ENCODE measurements at places on chromosomes 5 and 9.

DNA sequence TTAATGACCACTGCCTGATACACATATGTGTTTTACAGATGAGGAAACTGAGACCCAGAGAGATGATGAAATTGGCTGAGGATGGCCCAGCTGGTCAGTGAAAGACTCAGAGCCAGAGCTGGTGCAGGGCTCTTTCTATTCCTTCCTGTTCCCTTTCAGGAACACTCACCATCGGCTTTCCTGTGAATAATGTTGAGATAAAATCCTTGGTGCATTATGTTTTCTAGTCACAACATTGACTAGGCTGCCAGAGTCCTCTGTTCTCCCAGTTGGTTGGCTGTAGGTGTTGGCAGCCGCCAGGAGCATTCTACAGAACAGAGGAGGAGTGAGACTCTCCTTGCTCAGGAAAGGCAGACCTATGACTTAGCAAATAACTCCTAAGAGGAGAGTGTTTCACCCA lies 14.8 kb downstream of the TGFBI start:
- no peak for DNase-seq

DNA sequence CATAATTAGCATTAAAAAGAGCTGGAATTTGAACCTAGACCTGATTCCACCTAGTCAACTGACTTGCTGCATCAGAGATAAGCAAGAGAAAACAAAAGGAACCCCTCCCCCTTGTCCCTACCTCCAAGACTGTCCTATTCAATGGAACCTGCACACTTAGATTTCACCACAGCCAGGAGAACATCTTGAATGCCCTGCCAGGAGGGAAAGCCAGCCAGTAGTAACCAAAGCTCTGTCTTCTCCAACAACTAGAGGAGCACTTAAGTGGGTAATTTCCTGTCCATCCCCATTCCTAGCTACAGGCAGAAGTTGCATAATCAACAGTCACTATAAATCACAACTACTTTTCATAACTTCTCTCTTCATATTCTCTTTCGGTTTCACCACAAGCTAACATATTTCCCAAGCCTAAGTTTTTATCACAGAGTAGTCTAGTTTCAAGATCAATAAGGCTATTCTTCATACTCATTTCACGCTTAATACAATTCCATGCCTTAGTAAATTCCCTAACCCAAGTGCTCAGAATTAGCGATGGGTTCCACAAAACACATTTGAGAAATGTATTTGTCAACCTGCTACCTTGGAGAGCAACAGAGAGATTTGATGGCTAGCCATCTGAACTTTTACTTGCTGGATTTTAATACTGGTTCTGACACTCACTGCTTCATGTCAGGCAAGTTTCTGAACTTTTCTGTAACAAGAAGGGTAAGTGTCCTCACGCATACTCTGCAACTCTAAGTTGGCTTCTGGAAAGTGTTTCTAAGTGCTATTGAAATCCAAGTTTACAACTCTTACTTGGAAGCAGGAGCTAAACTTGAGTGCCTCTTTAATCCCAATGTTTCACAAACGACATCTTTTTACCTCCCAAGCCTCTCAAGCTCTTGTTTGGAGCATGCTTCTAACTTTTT lies 2.0 kb downstream of the DENND1A start:
- no peak for DNase-seq

GRCh38 chr9:38284588-38285051 lies 107.9 kb upstream of the ALDH1B1 start:
- no peak for DNase-seq

DNA sequence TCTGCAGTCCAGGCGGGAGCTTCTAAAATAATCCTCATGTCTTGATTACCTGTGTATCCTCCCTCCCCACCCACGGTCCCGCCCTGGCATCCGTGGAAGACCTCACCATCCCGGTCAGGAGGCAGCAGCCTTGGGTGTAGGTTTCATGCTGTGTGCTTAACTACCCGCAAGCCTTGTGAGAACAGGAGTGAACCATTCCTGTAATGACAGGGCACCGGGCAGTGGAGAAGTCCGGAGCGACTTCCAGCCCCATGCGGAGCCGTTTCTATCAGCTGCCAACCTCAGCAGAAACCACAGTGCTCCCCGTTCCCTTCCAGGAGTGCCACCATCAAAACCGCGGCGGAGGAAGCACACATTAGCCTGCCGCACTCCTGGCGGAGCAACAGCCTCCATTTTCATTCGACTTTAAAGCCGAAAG lies 123.5 kb upstream of the LMX1B start:
- DNase-seq = no peak

GRCh38 chr9:133863257-133863592 lies 125.1 kb upstream of the SARDH start:
- DNase-seq = no peak

GRCh38 chr5:89668821-89669220 lies 740.7 kb downstream of the CETN3 start:
- DNase-seq = no peak

GRCh38 chr5:86864051-86864450 lies 246.3 kb downstream of the COX7C start:
- DNase-seq = no peak

GRCh38 chr5:10214041-10214440 lies 35.6 kb downstream of the ATPSCKMT start:
- DNase-seq = no peak

GRCh38 chr5:14153071-14153864 lies 10.1 kb downstream of the TRIO start:
- DNase-seq = no peak

DNA sequence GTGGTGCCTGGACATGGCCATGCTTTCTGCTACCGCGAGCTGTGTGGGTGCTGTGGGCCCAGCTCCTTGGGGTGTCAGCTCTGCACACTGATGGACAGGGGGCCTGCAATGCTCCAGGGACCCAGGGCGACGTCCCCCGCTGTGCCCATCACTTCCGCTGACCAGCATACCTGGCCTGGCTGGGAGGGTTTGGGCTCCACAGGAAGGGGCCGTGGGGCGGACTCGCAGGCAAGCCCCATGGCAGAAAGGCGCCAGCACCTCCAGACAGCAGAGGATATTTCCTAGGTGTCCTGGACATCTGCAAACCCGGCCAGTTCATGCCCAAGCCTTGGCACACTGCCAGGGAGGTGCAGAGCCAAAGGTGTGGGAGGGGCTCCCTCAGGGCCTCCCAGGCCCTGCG lies 295.8 kb upstream of the IRX4 start:
- no peak for DNase-seq

- no peak for DNase-seq
These were observed 141.9 kb downstream of the NPR3 start for GRCh38 chr5:32852976-32853375.

DNA sequence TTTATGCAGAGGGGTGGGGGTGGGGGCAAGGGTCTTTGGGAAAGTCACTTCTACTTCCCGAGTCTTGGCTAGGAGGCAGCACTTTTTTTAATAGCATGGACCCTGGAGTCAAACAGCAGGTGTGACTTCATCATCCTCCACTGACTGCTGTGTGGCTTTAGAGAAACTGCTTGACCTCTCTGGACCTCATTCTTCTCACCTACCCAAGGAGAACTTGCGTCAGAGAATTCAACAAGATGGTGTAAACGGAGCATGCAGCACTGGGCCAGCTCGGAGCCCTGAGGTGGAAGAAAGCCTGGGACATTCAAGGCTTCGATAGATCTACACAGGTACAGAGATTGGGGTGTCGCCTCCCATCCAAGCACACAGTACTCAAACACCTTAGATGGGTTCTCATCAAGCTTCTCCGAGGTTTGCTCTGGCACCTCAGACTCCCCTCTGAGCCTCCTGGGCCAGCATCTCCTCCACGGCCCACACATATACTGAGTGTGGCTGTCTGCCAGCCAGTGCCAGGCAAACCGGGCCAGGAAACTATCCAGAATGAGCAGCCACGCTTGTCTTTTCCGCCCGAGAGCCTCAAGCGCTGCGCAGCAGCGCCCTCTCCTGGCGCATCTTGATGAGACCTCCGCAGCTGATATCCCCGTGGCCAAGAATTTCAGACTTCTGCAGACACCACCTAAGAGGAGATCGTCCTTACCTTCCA lies 4.6 kb upstream of the SLC25A48 start:
- DNase-seq = peak; percentile 15

GRCh38 chr5:107153283-107153682 lies 517.5 kb downstream of the EFNA5 start:
- DNase-seq = no peak

DNA sequence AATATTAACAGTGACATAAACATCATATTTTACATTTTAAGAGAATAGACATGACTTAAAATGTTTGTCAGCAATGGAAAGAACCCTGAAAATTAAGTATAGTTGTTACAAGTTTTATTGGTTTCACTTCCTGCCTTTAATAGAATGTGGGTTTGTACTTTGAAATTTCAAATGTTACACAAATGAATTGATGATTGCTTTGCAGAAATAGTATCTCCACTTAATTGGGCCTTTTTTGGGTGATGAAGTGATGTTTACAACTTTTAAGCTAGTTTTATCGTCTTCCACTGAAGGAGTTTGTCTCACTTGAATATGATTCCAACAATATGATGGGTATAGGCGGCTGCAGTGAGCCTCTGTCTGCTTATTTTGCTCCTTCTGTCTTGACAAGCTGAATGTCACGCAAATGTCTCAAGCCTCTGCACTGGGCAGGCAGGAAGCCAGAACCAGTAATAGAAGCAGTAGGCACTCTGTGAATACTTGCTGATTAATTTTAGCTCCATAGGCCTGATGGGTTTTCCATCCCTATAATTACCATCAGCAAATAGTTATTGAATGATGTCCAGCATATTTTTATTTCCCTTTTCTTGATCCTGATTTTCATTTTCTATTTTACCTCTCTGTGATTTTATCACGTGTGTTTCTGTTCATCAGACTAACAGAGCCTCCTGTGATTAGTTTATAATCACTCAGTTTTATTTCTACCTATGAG lies 10.6 kb upstream of the NR3C1 start:
- no peak for DNase-seq

DNA sequence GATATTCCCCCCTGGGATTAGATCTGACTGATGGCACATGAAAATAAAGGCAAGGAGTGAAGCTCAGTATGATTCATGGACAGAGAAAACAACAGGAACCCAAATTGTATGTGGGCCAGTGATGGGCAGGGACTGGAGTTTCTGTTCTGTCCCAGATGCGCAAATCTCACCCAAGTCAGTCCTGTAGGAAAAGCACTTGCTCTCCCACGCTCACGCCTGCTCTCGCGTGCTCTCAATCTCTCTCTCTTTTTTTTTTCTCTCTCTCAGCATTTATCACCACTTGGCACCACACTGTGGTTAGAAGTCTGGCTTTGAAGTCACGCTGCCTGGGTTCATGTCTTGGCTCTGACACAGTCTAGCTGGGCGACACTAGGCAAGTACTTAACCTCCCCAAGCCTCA lies 106.5 kb upstream of the LRRTM2 start:
- DNase-seq = no peak

GRCh38 chr9:567128-567746 lies 274.3 kb upstream of the DMRT1 start:
- DNase-seq = no peak

DNA sequence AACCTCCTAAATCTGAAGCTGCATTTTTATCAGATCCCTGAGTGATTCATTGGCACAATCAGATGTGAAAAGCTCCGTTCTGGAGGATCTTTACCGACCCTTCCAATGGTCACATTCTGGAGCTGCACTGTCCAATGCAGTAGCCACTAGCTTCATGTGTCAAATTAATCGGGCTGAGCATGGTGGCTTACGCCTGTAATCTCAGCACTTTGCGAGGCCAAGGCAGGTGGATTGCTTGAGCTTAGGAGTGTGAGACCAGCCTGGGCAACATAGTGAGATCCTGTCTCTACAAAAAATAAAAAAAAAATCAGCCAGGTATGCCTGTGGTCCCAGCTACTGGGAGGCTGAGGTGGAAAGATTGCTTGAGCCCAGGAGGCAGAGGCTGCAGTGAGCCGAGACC lies 3.7 kb downstream of the IL17B start:
- DNase-seq = no peak
